ENCODE measurements at places on chromosomes 5 and 9.

DNA sequence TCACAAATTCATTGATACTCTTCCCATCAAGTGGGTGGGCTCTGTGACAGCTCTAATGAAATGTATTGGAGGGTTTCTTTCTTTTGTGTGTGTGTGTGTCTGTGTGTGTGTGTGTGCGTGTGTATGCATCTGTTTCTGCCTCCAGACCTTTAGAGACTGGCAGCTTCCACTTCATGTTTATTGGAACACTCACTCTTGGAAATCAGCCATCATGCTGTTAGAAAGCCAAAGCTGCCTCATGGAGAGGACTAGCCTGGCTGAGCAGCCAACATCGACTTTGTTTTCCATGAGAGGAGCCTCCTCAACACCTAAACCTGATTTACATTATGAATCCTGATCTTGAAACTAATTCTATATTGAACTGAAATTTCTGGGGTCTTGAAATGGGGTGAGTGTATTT is 128.5 kb upstream of the FAM174A start:
- DNase-seq = no peak

DNA sequence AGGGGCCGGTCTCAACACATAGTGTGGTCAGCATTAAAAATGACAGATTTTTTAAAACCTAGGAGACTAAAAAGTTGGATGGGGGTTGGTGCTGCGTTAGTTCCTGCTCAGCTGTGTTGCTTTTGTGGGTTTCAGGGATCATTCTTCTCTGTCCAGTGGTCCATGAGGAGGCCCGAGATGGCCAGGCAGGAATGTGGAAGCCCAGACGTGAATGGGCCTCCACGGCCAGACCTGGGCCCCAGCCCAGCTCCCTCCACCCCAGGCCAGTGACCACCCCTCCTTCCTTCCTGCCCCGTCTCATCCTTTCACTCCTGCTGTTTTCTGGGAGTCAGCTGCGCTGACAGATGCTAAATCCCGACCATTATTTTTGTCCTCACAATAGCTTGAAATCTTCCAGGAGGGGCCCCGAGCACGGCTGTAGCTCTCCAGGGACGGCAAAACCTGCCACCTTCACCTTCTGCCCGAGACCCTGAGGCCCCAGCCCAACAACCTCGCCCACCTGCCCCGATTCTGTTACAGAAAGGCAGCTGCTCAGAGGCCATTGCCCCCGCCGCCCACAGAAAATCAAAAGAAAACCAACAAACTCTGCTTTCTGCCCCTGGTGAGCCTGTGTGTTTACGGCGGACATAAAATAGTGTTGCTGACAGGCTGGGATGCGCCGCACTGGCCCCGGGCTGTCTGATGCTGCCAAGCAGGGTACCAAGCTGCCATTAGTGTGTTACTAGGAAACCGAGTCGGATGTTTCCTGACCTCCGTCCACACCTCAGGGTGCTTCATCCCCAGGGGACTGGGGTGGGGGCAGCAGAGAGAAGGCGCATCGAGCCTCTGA is 83.7 kb upstream of the SARDH start:
- DNase-seq = no peak

GRCh38 chr5:35890021-35891020 is 33.6 kb downstream of the IL7R start:
- no peak for DNase-seq

GRCh38 chr9:2576631-2577030 is 45.0 kb upstream of the VLDLR start:
- DNase-seq = no peak

DNA sequence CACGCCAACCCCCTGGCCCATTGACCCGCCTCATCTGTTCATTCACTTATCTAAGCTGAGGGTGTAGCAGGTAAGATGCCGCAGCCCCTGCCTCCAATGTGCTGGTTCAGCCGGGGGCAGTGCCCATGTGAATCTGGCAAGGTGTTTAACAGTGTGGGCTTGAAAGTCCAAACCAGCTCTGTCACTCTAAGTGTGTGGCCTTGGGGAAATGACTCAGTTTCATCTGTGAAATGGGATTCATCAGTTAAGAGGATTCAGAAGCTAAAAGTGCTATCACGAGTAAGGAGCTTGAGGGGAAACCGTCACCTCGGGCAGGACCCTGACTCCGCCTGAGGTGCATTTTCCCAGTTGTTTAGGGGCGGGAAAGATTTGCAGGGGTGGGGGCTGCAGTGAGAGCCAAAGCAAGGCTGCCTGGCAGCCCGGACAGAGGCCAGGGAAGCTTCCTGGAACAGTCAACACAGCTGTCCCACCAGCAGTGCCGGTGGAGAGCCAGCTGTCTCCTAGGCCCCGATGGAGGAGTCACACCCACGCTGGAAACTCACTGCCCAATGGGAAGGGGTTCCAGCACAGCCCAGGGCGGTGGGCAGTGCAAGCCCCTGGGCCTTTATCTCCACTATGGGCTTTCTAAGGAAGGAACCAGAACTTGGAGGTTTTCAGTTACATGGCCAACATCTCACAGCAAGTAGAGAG is 9.7 kb upstream of the URM1 start:
- no peak for DNase-seq

DNA sequence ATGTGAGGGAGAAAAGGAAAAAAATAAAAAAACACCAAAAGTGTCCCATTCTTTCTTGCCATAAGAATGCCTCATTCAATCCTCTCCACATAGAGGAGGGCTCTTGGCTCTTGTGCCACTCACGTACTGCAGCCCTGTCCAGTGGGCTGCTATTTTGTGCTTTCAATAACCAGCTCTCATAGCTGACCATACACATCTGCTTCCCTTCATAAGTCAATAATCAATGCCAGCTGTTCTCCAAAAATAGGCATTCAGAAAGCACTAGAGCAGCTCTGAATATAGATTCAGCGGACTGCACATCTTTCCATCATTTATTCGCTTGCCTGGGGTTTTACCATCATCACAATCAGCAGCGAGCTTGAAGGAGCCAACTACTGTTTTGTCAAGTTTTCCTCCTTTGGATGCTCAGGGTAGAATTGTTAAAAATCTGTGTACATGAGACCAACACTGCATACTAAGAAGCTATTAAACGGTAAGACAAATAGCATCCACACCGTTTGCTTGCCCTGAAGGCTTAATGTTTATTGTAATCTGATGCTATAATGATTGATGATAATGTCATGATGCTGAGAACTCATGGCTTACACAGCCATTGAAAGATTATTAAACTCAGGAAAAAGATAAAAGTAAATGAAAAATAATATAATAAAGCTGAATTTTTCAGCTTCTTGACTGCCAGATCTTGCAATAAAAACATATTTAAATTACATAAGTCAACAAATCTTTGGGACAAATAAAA is 80.0 kb downstream of the OXCT1 start:
- DNase-seq = no peak

- no peak for DNase-seq
Measured at GRCh38 chr9:18824095-18824666, 208.8 kb downstream of the SAXO1 start.

DNA sequence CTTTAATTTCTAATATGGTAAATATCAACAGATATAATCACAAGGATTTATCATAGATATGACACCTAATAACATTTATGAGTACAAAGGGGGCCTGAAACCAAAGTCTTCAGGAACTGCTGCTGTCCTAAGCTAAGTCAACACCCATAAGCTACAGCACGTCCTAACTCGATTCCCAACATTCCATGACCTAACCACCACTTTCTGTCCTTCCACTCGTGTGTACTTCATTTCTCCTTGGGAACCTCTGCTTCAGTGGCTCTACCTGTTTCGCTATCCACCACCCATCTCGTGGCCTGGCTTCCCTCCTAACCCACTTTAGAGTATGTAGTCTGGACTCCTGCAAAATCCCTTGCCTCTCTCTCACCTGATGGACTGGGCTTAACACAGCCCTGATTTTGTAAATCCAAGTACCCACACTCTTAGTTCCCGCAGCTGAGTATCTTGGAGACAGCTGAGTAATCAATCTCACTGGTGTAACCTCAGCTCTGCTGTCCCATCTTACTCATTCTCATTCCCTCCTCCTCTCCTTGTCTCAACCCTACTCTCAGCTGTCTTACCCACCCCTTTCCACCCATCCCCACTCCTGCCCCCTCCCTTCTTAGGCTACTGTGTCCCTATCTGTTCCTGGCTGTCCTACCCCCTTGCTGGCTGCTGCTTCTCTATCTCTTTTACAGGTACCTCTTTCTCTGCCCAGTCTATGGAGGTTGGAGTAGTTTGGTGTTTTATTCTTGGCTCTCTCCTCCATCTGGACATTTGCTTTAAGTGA is 101.8 kb downstream of the MAST4 start:
- no peak for DNase-seq

GRCh38 chr5:40364441-40364840 is 315.3 kb upstream of the PTGER4 start:
- no peak for DNase-seq

GRCh38 chr9:89223396-89223977 is 44.9 kb upstream of the SHC3 start:
- DNase-seq = no peak

DNA sequence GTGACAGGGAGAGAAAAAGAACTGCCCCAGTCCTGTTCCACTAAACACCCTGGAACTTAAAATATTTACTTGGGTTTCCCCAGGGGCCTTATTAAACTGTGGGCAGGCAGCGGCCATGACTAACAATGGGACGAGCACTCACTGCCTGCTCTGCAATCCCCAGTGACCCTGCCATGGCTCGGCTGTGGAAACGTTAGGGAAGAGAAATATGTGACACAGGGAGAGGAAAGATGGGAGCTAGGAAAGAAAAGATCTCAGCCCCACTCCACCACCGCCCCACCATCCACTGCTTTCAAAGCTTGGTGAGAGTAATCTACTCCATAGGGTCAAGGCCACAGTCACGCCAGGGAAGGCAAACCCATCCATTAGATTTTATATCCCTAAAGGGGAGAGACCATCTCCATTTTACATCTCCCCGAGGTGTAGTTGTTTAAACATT is 117.6 kb downstream of the EFNA5 start:
- DNase-seq = no peak

GRCh38 chr9:98556511-98556910 is 152.2 kb downstream of the GABBR2 start:
- no peak for DNase-seq

GRCh38 chr5:32030686-32031085 is 143.4 kb downstream of the GOLPH3 start:
- no peak for DNase-seq

- no peak for DNase-seq
Measured at GRCh38 chr5:76709762-76710161, 6.2 kb upstream of the F2R start.

DNA sequence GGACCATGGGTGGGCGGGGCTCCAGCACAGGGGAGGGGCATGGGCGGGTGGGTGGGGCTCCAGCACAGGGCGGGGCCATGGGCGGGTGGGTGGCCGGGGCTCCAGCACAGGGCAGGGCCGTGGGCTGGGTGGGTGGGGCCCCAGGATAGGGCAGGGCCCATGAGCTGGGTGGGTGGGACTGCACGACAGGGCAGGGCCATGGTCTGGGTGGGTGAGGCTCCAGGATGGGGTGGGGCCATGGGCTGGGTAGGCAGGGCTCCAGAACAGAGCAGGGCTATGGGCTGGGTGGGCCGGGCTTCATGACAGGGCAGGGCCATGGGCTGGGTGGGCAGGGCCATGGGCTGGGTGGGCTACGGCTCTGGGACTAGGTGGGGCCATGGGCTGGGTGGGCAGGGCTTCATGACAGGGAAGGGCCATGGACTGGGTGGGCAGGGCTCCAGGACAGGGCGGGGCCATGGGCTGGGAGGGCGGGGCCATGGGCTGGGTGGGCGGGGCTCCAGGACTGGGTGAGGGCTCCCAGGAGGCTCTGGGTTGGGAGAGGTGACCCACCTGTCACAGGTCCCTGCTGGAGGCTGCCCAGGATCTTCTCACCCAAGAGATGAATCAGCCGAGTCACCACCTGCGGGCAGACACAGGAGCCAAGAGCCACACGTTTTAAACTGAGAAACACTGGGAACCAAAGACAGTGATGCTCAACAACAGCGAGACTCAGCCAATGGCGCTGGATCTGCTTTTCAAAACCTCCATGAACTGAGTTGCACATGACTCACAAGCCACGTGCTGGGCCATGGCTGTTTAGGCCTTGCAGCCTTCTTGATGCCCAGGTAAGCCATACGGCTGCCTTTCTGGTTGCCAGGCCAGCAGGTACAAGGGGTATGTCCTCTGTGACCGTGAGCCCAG is 33.6 kb upstream of the NSMF start:
- DNase-seq = no peak

- DNase-seq = no peak
Measured at GRCh38 chr5:172402531-172403188, 51.7 kb downstream of the SH3PXD2B start.

DNA sequence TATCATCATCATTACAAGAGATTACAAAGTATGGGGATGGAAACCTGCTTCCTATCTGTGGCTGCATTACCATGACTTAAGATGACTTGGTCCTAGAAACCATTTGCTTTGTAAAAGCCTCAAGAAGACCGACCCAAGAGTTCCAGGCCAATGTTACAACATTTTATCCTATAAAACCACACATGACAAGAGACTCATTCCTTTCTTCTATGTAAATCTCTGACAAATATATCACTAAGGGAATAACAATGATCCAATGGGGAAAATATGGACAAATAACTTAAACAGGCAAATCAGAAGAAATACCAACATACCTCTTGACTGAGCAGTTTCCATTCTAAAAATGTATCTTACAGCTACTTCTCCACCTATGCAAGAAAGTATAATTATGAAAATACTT is 44.3 kb upstream of the VPS13A start:
- no peak for DNase-seq

GRCh38 chr9:126327006-126327713 is 531 bp downstream of the MVB12B start:
- no peak for DNase-seq

All from CD4-positive, CD25-positive, alpha-beta regulatory T cell (primary cell).